ENCODE measurements at places on chromosomes 1 and 21.

GRCh38 chr1:237578540-237578939 lies 312.2 kb downstream of the ZP4 start:
- no peak for DNase-seq

- no peak for DNase-seq
These were observed 365.3 kb downstream of the HHIPL2 start for GRCh38 chr1:222182641-222183040.

GRCh38 chr1:19559641-19560040 lies 74.3 kb upstream of the CAPZB start:
- no peak for DNase-seq

- DNase-seq: no peak
These were observed 48.1 kb upstream of the COL18A1 start for GRCh38 chr21:45356653-45357435.

GRCh38 chr1:186782791-186783190 lies 46.0 kb upstream of the PLA2G4A start:
- DNase-seq: no peak
